ENCODE measurements at places on chromosomes 6 and 20.
A peak's percentile ranks its signal among the peaks of the same experiment; 100 is the strongest.

DNA sequence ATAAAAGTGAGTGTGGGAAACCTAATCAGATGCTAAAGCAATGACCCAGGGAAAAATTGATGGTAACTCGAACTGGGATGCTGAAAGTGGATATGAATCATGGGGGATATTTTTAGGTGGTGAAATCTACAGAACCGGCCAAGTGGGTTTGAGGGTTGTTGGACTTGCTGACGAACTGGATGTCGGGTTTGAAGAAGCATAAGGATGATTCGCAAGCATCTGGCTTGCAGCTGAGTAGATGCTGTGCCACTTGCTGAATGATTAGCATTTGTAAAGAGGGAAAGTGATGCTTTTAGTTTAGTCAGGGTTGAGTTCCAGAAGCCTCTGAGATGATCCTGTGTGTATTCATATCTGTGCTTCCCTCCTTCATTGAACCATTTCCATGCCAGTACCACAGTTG is 54.9 kb downstream of the UBR2 start:
- no peak for DNase-seq

DNA sequence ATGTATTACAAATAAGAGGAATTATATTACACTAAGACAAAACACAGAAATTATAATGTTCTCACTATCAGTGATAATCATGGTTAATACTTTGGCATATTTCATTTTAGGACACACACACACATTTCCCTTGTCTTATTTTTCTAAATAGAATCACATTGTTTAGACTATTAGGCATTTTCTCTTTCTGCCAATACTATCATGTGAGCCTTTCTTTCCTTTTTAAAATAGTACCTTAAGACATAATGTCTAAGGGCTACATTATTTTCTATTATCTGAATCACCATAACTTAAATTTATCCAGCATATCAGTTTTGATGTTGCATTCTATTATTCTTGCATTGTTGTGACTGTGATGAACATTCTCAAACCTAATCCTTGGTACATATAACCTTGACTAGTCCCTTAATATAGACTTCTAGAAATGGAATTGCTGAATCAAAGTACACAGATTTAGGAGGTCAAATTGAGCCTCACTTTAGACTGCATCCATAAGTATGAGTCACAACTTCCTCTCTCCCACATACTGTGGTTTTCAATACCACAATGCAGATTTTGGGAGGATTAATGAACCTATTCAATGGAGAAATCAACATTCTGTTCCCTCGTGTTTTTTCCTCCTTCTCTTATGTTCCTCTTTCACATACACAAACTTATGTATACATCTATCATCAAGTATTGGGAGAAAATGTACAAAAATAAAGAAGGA is 212.6 kb downstream of the MOXD1 start:
- DNase-seq, result peak; percentile 8

DNA sequence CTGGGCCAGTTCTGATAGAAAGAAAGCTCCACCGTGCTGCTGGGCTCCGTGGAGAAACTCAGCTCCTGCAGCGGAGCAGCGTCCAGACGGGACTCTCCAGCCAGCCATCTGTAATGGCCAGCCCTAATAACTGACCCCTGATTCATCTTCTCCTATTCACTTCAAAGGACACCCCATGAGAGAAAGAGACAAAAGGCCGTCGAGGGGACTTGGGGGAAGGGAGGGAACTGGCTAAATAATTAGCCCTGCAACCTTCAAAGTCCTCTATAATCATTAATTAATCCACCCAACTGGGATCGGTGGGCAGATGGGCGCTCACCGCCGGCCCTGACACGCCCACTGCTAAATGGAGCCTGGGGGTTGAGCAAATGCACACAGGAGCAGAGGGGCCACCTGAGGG is 512.4 kb downstream of the CD83 start:
- no peak for DNase-seq

GRCh38 chr6:69980624-69981023 is 114.3 kb downstream of the COL19A1 start:
- DNase-seq, result no peak

DNA sequence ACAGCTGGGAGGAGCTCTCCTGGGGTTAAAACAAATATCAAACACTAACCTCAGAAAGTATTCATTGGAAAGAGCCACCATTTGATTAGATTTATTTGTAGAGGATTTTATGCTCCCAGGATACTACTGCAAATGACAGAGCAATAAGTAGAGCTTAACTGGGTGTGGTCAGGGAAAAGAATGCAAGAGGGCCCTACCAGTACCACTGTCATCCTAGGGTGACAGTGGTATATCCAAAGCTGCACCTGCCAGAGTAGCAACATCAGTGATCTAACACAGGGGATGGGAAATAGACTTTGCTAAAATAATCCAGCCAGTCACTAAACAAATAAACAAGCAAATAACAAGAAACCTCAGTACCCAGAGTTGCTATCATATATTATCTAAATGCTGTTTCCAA is 29.7 kb downstream of the ERGIC3 start:
- no peak for DNase-seq

GRCh38 chr6:146177785-146178184 is 148.9 kb downstream of the GRM1 start:
- no peak for DNase-seq

GRCh38 chr6:154864066-154864430 is 130.8 kb downstream of the SCAF8 start:
- DNase-seq, result no peak

DNA sequence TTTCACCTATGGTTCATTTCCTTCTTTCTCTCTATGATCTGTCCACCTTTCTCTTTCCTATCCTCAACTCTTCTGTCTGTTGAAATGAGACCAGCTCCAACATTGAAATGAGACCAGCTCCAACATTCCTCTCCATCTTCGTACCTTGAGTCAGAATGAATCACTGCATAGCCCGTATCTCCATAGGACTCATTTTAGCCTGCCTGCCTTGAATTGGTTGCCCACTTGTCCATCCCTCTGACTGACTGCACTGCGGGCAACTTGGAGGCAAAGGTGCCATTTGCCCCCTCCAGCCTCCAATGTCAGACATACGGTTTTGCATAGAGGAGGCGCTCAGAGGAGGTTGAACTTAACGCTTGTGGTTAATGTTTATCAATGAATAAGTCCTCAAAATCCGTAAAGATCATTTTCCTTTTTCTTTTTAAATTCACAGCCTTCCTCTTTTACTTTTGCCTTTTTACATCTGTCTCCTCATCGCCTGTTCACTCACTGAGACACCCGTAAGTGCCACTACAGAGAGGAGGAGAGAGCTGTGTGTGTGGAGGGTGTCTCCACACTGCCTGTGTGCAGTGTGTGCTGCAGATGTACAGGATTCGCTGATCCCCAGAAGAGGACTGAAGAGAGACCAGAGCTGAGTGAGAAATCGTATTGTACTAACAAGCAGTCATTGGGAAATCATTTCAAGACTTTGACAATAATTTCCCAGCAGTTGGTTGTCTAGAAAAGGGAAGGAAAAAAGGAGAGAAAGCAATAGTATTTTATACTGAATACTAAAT is 579.6 kb upstream of the MAP3K7 start:
- no peak for DNase-seq

GRCh38 chr20:29299811-29300578 is 1957.5 kb upstream of the DEFB115 start:
- DNase-seq, result no peak

- DNase-seq, result peak; percentile 9
These were observed 50.2 kb upstream of the HINT3 start for GRCh38 chr6:125906158-125906998.

DNA sequence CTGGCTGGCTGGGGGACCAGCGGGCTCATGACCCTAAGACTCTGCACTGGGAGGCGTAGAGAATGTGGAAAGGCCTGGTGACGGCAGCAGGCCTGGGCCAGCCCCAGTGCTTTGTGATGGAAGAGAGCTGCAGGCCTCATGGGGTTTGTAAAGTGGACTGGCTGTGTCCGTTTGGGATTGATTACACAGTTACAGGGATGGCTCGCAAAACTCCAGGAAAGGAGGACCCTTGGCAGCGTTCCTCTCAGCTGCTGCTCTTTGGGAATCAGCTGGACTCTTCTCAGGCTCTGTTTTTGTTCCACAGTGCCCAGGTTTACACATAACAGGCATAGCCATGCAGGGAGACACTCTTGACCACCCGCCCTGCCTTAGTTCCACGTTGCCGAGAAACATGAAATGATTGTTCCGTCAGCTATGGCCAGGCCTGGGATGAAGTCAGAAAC is 89.0 kb downstream of the SLX4IP start:
- DNase-seq, result no peak

DNA sequence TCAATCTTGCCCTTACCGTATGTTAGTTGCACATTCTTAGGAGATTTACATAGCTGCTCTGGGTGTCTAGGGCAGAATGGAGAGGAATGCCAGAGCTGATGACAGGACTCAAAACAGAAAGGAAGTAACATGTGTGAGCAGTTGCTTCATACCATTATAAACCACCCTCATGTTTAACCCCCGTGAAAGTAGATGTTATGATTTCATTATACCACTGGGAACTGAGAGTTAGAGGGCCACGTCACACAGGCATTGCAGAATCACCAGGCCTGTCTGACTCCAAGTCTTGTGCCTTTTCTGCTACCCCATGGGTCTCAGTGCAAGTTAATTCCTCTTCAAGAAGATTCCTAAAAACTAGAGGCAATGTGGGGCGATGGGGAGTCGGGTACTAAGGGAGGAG is 23.5 kb upstream of the SIM1 start:
- DNase-seq, result no peak

DNA sequence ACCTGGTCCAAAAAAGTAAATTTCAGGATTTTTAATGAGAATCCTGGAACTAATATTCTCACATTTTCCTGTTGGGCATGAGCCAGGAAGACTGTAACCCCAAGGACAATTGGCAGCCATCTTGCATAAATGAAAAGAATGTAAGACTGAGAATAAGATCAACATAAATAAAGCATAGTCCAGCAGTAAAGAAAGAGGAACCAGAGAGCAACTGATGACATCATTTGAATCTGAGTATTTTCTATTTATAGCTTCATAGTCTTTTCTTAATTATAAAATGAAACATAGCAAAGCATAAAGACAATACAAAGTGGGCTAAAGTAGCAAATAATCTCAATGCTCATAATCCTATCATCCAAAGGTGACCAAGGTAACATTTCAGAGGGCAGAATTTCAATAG is 26.6 kb upstream of the FBXL4 start:
- no peak for DNase-seq

- no peak for DNase-seq
These were observed 312.3 kb downstream of the HAO1 start for GRCh38 chr20:7627734-7628663.

DNA sequence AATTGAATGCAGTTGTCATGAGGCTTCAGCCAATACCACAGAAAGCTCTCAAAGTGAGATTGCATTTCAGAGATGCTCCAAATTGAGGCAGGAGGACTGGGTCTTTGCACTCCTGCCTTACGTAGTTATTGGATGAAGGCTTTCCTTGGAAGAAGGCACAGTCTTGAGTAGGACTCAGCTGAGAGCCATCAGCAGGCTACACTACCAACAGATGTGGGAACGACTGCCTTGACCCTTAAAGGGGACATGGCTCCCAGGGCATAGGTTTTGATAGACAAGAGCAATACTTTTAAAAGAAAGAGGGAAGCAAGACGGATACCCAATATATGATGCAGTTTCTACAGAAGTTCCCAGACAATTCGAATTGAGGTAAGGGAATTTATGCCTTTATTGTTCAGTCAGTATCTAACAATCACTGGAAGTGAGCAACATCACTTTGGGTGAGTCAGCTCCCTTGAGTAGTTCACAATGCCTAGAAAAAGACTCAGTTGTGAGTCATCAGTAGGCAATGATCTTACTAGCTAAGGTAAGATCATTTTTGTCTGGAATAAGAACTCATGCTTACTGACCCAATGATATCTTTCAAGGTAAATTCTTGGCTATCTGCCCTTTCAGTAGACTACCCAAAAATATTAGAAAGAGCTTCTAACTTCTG is 390.8 kb downstream of the GJA1 start:
- no peak for DNase-seq

DNA sequence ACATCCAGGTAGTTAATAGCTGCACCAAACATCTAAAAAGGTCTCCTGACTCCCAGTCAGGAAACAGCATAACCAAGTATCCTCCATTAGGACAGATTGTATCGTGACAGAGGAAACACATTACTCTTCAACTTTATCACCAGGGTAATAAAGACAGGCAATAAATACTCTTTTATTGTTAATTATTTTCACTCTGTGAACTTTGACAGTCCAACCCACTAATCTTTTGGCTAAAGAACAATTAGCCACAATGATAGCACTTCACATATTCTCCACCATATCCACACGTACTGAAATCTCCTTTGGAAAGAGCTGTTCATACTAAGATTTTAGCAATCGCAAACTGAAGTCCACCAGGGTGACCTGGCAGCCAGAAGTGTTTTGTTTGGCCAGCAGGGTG is 46.4 kb downstream of the ARHGAP18 start:
- no peak for DNase-seq

DNA sequence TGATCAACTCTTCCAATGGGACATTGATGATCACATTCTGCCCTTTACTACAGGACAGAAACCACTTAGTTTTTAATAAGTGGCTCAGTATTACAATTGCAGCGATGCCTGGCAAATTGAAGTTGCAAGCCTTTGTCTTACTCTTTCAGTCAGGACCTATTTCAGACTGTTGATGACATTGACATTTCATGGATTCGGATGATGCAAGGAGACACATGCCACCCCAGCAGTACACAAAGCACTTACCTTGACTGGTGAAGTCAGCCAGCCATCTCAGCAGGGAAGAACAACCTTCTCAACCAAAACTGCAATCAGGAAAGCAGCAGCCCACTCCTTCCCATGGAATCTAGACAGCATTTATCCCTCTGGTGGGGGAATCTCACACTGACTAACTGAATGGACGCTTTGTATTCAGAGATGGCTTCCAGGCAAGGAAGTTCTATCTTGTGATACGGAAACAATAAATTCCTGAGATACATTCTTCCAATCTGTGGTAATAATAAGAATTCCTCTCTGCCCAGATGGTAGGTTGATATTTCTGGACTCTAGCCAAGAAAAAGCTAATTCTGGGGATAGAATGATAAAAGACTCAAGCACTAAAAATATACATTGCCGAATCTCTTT is 24.8 kb downstream of the NFYA start:
- DNase-seq, result no peak

GRCh38 chr6:23752414-23752813 is 373.6 kb upstream of the NRSN1 start:
- no peak for DNase-seq

GRCh38 chr20:24448170-24448569 is 21.3 kb upstream of the SYNDIG1 start:
- DNase-seq, result no peak

DNA sequence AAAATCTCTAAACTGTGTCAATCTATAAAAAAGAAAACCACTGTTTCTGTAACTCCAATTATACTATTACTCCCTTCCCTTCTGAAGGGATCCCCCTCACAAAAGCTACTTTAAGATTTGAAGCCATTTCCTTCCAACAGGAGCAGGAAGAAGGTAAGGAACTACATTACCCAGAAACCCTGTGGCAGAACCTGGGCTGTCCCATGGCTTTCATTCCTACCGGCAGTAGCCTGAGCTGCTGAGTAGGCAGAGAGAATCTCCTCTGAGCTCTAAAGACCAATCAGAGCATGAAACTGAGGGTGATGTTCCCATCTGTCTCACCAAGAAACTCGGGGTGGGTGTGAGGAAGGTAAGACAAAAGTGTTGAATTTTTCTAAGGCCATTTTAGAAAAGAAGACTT is 108.0 kb upstream of the LRFN2 start:
- no peak for DNase-seq
